Transverse colon (tissue), 4 donors: ENCODE measurements at places on chromosomes 4 and X.

DNA sequence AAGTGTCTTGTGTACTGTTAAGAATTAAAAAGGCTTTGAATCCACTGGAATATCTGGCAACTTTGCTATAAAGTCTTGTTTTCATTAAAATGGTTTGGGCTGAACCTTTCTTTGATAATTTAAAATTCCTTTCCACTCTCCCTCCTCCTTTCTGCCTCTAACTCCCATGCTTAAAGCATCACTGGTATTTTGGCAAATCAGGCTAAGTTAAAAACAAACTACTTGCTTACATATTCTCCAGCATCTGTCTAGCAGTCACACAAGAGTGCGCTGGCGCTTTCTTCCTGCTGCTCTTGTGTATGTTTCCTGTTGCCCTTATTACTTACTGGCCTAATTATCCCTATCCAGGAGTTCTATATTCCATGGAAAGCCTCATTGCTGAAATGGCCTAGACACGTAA lies 136.6 kb downstream of the VEGFC start:
- no peak for DNase-seq

DNA sequence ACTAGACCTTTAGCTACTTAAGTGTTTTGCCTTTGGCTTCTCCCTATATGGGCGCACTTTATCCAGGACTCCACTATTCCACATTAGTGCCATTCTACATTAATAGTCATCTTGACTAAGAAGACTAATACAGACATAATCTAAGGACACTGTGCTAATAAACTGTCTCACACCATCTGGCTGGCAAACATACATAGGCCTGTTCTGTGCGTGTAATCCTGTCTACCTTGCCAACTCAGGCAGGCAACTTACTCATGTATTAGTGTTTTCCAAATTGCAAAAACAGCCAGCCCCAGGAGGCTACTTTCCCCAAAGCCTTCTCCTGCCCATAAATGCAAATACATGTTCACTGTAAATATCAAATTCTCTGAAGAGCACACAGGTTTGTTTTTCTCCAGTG lies 587.3 kb downstream of the TMA16 start:
- DNase-seq = no peak

- no peak for DNase-seq
These were observed 30.7 kb upstream of the PROM1 start for GRCh38 chr4:16114546-16114945.

DNA sequence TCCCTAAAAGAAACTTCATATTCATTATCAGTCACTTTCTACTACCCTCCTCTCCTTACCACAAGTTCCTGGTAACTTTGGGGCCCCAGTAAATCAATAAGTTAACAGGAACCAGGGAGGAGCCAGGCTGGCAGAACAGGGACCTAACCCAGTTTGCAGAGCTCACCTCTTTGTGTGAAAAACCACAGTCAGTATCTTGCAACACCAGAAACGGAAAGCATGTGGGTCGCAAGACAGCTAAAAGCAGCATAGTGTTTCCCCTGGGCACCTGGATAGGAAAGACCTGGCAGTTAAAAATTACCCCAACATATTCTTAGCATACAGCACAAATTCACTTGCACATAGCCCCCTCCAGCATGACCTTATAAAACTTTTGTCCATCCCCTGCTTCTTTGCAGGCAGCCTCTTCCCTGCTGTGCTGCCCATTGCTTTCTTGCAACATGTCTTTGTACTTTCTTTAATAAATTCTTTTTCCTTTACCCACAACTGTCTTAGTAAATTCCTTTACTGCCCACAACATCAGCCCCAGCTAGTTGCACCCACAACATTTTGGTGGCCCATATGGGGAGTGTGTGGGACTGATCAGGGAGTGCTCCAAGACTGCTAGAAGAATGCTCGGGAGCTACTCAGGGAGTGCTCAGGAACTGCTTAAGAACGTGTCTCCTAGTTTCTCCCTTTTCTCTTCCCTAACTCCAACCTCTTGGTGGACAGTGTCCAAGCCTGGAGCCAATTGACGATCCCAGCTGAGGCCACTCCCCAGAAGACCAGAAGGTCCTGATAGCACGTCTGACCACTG lies 83.4 kb downstream of the MSN start:
- DNase-seq = peak; percentile 21
